ENCODE measurements at places on chromosomes 1 and 21.

DNA sequence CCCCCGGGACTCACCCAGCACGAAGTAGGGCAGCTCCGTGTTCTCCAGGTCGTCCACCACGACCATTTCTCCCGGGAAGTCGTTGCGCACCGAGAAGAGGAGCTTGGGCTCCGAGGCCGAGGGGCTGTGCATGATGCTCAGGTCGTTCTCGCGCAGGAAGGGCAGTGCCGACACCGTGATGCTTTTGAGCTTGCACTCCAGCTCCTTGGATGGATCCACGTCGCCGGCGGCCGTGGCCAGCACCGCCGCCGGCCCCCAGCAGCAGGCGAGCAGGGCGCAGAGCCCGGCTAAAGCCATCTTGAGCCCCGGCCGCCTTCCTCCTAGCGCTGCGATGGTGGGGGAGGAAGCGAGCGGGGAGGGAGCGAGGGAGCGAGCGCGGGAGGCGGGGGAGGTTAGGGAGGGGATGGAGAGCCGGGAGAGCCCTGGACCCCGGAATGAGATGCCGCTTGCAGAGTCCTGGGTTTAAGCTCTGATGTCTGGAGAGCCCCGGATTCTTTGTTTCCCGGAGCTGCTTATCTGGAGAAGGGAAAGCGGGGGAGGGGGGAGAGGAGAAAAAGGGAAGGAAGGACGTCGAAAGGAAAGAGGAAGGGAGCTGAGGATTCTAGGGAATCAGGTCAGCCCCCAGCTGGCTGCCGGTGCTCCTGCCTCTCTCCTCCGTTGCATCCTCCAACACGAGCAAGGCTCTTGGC lies at the start of gene ASTN1:
Gene ASTN1 (minus strand): TSS at position 333 of the 689 bp plus-strand sequence. CDS start 36 bp downstream, at position 297.
- no peak for DNase-seq

GRCh38 chr1:69055194-69055593 lies 512.5 kb upstream of the LRRC7 start:
- DNase-seq: no peak

GRCh38 chr1:54323921-54324250 lies 82.3 kb downstream of the SSBP3 start:
- DNase-seq: peak; percentile 35

- peak; percentile 65 for DNase-seq
These were observed 94.0 kb upstream of the FMN2 start for GRCh38 chr1:239997515-239998311.

GRCh38 chr21:20445971-20446370 lies 552.2 kb upstream of the NCAM2 start:
- no peak for DNase-seq

DNA sequence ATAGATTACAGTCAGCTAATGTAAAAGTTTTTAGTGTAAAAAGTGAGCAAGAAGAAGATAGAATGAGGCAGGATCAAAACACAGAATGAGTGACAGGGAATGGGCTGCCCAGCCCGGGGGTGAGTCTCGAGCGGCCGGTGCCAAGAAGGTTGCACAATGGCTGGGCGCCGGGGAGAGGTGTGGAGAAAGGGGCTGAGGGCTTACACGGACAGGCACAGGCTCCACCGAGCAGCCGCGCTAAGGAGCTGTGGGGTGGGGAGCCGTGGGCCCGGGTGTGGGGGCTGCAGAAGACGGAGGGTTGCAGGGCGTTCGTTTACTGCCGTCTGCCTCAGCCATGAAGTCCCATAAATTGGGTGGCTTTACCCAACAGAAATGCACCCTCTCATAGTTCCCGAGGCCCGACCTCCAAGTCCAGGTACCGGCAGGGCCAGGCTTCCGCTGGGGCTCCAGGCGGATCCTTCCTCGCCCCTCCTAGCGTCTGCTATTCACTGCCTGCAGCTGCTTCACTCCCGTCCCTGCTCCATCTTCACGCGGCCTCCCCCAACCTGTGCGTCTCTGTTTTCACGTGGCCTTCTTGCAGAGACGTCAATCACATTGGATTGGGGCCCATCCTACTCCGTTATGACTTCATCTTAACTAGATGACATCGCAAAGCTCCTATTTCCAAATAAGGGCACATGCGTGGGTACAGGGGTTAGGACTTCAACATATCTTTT lies 277.2 kb downstream of the CAMTA1 start:
- DNase-seq: no peak

- DNase-seq: peak; percentile 72
These were observed 9.5 kb upstream of the KCNA2 start for GRCh38 chr1:110615548-110616130.

GRCh38 chr21:45126204-45126626 lies 51.8 kb downstream of the ADARB1 start:
- DNase-seq: no peak

DNA sequence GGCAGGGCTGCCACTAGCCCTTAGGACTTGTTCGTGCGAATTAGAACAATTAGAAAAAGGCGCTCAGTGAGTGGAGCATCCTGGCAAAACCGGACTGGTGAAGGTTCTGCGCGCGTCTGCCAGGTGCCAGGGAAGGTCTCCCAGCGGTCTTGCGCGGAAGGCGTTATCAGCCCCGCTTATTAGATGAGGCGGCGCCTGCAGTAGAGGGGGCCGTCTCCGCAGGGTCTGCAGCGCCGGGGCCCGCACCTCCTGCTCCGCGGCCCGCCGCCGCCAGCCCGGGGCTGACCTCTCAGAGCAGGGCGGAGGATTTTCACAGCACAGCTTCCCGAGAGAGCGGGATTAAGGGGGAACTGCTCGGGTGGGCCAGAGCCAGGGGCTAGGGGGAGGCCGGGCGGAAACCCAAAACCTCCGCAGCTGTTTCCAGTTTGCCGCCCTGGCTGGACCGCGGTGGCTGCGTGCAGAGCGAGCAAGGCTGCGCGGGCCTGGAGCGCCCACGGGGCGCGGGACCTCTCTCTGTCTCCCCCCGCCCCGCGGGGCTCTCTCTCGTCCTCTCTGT lies 155.2 kb downstream of the FOXD2 start:
- DNase-seq: no peak

GRCh38 chr1:235990330-235990795 lies 74.5 kb downstream of the NID1 start:
- no peak for DNase-seq

- no peak for DNase-seq
These were observed 40.7 kb upstream of the PDE4B start for GRCh38 chr1:65751961-65752360.

- DNase-seq: no peak
These were observed 48.1 kb downstream of the PHC2 start for GRCh38 chr1:33382661-33383415.

- no peak for DNase-seq
These were observed 44.8 kb upstream of the FBXO28 start for GRCh38 chr1:224069138-224069537.

- peak; percentile 92 for DNase-seq
These were observed 3.6 kb downstream of the KCNE2 start for GRCh38 chr21:34367320-34367935.

DNA sequence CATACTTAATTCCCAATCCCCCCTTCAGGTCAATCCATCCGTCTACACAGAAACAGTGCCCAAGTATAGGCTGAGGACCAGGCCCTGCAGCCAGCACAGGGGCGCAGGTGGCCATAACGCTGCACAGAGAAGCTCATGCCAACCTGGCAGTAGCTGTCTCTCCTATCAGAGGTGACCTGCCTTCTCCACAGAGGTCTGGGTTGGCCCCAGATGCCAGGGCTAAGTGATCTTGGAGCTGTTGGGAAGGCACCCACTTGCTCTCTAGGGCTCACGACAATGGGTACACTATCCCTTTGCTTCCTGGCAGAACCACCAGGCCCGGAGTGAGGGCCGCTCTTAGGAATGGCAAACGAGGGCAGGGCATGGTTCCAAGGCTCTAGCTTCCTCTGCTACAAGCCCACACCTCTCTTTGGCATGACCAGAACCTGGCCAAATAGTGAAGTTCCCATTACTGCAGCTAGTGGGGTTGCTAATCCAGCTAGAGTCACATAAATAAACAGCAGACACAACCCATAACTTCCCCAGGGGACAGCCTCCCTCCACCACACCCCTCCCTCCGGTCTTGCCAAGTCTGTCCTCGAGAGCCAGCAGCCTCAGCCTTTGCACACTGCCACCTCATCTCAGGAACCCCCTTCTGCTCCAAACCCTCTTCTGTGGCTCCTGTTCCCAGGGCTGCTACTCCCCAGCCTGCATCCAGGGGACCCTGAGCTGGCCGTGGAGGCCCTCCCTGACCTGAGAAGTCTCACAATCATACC lies 113.0 kb downstream of the GLIS1 start:
- no peak for DNase-seq

DNA sequence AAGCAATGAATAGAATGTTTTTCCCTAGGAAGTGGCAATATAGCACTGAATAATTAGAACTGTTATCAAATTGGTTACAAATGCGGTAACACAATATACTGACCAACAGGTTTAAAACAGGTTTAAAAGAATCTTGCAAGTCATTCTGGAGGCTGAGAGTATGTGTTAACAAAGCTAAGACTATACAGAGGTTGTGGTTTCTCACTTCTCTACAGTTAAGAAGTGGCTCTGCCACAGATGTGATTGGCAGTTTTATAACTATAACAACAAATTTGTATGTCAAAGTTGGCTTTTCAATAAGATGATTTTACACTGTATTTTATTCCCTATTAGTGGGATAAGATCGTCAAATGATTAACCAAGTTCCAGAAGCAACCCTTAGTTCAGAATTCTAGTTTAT lies 7.1 kb downstream of the ANGEL2 start:
- no peak for DNase-seq

DNA sequence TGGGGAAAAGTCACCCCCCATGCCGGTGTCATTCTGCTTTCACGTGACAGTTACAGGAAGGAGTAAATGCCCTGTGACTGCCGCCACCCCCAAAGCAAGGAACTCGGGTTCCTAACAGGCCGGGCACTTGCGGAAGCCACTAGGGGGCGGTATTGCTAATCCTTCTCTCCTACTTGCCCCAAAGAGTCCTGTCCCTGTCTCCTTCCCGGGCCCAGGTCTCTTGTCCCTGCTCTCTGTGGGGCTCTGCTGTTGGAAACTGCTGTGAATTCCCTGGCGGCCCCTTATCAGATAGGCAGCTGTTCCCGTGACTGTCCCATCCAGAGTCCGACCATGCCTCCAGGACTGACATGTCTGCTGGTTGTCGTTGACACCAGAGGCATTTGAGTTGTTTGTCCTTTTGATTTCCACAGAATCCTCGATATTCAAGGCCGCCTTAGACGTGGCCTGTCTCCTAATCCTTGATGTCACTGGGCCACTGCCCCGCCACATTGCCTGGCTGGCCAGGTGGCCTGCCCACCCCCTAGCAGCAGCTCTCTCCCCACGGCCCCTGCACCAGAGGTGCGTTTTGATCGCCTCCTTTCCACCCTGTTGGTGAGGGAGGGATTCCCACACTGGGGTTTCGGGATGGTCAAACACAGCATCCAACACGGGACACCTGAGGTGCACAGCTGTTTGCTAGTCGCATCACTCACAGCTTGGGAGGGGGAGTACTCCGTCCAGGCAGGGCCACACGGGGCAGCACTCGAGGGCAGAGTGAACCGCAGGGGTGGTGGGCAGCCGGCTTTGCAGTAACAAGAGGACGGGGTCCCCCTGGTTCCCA lies 37.3 kb downstream of the CHAF1B start:
- peak; percentile 73 for DNase-seq

GRCh38 chr1:153513023-153513422 lies 22.8 kb downstream of the S100A6 start:
- DNase-seq: no peak

DNA sequence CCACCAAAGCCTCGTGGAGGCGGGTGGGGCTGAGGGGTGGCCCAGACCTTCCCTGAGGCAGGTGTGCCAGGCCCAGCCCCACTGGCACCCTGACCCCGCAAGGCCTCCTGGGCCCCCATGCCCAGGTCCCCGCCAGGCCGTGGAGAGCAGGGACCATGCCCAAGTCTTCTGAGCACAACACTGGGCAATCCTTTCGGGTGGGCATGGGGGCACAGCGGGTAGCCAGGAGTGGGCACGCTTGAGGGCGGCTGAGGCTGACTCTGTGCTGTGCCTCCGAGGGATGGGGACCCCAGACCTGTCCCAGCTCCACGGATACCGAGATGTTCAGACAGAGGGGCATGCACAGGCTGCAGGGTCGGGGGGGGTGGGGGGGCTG lies 12.9 kb downstream of the CFAP410 start:
- DNase-seq: no peak

GRCh38 chr1:157291083-157291482 lies 152.9 kb upstream of the ETV3 start:
- DNase-seq: no peak

- no peak for DNase-seq
These were observed 101.7 kb downstream of the ADSS2 start for GRCh38 chr1:244350027-244350426.

- DNase-seq: no peak
These were observed 21.3 kb upstream of the HTR1D start for GRCh38 chr1:23238565-23238964.

DNA sequence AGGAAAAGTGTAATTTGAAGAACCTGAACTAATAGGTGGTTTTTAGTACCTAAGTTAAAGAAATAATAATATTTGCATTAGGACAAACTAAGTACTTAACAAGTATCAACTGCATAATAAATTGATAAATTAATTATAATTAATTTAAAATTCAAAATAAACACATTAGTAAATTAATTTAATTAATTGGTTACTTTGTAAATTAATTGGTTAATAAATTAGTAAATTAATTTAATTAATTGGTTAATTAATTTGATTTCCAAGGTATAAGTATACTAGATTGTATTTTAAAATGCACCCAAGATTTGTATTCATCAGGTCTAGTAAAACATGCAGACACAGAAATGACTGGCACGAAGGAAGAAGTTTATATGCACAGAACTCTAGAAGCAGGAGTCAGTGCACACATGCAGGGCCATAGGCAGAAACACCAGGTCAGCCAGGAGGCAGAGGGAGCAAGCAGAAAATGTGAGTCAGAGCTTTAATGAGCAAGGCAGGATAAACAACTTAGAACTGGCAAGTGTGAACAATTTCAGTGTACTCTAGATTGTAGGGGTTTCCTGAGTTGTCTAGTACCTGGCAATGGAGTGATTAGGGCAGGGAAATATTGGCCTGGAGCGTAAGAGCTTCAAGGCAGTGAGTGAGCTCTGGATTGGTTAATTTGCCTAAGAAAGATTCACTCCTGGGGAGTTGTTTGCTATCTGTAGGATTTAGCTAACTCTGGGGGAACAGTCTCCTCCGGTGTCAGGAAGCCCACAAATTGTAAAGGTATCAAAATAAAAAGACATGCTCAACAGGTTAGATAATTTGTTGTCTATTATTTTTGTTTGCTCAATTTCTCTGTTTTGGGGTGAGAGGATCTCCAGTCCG lies 665.7 kb downstream of the MRPL39 start:
- DNase-seq: peak; percentile 37

DNA sequence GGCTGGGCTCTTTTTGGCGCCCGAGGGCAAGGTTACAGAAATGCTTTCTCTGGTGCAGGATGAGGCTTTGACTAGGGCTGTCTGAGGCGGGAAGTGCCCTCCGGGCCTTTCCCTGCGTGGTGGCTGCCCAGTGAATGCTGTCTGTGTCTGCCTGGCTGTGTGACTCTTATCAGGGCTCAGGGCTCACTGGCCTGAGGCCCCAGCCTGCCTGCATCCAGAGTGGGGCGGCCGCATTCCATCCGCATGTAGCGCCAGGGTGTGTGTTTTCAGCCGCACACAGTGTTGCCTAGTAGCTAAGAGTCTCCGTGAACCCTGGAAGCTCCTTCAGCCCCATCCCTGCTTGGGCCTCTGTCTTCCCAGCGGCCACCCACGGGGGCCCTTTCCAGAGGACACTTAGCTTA lies 59.1 kb downstream of the FAAP20 start:
- peak; percentile 79 for DNase-seq

GRCh38 chr1:172823534-172823933 lies 164.6 kb downstream of the FASLG start:
- peak; percentile 61 for DNase-seq

- DNase-seq: no peak
These were observed 257.2 kb downstream of the SPATA17 start for GRCh38 chr1:217888328-217888727.

GRCh38 chr1:230459465-230459864 lies 33.3 kb upstream of the PGBD5 start:
- peak; percentile 53 for DNase-seq

Data from ELR (cell line).